ENCODE measurements at places on chromosomes 16 and 17. TPM values are rescaled to one million over a fixed set of nuclear protein-coding genes. Genes with fewer than 3 reads are reported as not detected.

DNA sequence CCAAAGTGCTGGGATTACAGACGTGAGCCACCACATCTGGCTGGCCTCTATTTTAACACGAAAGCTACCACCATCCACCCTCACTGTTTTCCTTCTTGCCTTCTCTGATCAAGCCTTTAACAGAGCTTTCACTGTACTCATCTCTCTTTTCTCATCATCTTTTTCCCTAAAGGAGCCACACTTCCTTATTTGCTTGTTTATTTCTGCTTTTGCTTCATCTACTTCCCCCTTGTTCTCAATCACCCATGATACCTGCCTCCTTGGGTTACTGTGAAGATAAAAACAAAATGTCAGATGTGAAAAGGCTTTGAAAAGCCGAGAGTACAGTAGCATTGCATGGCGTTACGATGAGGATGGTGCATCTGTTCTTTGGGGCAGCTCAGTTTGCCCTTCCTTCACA lies 79.9 kb downstream of the ZNF18 start:
- no peak for DNase-seq

- no peak for DNase-seq
These were observed 4.3 kb downstream of the DUS1L start for GRCh38 chr17:82061047-82061925.

DNA sequence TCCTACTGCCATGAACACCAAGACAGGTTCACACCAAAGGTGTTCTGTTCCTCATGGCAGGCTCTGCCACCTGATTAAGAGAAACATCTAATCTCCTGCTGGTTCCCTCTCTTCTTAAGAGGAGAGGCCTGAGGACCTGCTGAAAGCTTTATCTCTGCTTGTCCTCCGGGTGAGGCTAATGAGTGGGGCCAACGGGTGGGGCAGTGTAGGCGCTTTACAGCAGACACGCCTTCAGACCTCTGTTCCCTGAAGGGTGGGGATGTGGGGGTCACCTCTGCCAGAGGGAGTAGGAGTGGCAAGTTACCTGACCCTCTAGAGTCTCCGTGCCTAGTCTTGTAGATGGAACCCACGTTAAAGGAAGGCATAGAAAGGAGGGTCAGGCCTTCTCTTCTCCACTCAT lies 4.2 kb upstream of the MRM1 start:
- no peak for DNase-seq

- no peak for DNase-seq
These were observed 299.3 kb upstream of the XYLT1 start for GRCh38 chr16:17770104-17770503.

DNA sequence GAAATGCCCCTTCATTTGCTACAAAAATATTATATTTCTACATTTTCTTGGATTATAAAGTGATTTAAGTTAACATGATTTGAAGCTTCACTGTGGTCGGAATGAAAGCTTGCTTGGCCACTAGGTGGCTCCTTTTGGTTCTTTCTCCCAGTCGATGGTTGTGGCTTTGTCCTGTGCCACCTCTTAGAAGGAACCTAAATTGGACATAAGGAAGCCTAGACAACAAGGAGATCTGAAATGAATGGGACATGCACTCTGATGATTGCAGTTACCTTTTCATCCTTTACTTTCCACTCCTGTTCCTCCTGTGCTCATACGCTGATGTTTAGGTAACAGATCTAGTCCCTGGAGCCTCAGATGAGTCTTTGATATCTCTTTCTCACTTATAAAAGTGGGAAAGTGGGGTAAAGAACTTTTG lies 39.2 kb downstream of the FTO start:
- peak; percentile 44 for DNase-seq

GRCh38 chr16:81715358-81716196 lies 63.5 kb upstream of the PLCG2 start:
- DNase-seq = peak; percentile 61

DNA sequence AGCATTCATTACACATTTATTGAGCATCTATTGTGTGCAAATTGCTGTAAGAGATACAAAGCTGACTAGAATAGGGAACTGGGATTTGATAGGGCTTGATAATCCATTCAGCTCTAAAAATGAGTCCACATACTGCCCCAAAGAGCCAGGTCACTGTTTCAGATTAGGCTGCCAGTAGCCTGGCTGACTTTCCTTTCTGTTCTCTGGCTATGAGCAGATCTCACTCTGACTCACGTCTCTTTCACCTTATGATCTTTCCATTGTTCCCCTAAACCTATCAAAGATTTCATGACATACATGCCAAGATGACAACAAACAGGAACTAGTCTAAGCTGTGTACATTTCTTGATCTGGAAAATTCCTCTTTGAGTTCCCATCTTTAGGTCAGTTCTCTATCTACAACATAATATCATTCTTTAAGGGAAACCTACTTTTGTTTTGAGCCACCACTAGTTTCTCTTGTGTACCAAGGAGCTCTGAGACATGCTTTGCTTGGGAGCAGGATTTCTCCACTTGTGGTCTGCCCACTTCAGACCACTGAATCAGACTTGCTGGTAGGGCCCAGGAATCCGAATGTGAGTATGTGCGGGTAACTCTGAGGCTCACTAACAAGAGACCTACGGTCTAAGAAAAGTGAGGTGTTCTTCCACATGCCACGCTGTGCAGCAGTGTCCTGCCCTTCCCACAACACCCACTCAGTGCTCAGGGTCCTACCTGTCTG lies 40.9 kb upstream of the ICAM2 start:
- peak; percentile 30 for DNase-seq

DNA sequence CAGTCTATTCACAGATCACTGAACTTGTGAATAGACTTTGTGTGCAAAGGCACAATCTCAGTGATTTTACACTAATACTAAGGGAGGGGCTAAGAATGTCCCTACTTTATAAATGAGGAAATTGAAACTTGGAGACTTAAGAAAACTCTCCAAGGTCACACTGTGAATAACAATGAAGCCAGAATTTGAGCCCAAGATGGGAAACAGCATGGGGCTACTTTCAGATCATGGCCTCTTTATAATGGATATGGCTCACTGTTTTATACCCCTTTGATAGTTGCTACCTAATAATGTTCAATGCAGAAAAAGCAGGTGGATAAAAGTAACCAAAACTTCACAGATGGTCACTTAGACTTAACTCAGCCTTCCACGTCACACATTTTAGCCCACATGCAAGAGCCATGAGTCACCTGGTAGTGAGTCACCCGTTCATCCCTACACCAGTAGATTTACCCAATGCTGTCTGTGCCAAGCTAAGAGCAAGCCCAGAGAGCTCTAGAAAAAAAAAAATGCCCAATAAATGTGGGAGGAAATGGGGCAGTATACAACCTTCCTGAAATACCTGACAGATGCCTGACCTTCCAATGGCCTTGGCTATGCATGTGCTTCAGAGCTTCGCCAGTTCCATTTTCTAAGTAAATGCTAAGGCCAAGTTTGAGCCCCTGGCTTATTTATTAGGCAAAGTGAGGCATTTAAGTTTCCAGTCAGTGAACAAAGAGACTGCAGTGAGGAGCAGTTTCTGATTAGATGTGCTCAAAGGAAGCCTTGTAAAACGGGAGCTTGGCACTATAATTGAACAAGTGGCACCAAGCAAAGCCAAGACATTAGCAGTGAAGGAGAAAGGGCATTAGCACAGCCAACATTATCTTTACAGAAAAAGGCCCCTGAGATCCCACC lies 219.7 kb downstream of the TMEM114 start:
- no peak for DNase-seq

- no peak for DNase-seq
These were observed 731.0 kb downstream of the MAF start for GRCh38 chr16:78869492-78869891.

GRCh38 chr17:80805032-80805751 lies 186.4 kb upstream of the CHMP6 start:
- peak; percentile 41 for DNase-seq

GRCh38 chr16:87757841-87758426 lies 7.9 kb downstream of the KLHDC4 start:
- peak; percentile 36 for DNase-seq

GRCh38 chr17:42155614-42156045 lies 841 bp upstream of the RAB5C start:
- DNase-seq = no peak

DNA sequence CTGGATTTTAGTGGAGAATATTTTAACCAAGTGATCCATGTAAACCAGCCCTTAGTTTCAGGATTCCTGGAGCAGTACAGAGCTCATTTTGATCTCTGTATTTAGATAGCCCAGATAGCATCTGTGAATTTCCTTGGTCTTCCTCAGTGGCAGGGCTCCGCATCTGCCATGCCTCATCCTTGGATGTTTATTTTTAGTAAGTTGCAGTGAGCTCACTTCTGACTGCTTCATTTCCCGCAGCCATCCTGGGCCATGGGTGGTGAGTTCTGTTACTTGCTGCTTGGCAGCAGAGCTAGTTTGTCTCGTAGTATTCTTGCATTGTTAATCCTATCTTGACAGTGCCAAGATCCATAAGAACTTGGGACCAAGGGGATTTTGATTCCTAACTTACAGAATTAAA lies 33.7 kb downstream of the IST1 start:
- peak; percentile 79 for DNase-seq

GRCh38 chr17:56707312-56708219 lies 114.1 kb downstream of the NOG start:
- no peak for DNase-seq

- DNase-seq = no peak
These were observed 20.4 kb downstream of the NFATC3 start for GRCh38 chr16:68105611-68106010.

DNA sequence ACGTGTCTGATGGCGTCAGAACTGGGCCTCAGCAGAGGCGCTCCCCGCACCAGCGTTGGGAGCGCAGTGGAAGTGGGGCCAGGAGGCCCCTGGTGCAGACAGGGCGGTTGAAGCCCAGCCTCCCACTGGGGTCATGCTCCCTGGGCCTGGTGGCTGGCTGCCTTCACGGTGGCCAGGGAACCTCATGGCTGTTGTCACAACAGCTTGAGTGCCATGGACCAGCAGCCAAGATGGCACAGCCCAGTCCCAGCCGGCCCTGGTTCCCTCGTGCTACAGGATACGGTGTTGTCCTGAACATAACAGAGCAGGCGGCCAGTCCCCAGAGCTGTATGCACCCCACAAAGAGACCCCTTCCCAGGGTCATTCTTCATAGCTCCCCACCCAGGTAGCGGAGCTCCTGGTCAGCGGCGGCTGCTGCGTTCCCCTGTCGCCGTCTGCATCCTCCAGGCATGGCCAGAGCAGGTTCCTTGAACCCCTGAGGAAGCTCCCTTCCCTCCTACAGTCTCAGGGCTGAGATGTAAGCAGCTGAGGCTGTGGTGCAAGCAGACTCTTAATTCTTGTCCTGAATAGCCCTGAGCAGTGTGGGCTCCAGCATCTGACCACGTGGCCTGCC lies 29.7 kb downstream of the NME3 start:
- DNase-seq = no peak

GRCh38 chr17:29591737-29592608 lies 959 bp upstream of the ANKRD13B start:
- peak; percentile 80 for DNase-seq

CCL17 gene
- total RNA-seq = not detected

HS3ST4 gene
- total RNA-seq = not detected

SRRM2 gene
- total RNA-seq = 62.2 TPM

YBX2 gene
- not detected for total RNA-seq

PHKB gene
- 104 TPM for total RNA-seq

Measured in fibroblast of villous mesenchyme (primary cell).